ENCODE measurements at places on chromosomes 2 and 18.

- DNase-seq, result no peak
Measured at GRCh38 chr2:192697880-192698279, 503.1 kb upstream of the TMEFF2 start.

- DNase-seq, result no peak
Measured at GRCh38 chr2:196252408-196253115, 81.2 kb upstream of the STK17B start.

DNA sequence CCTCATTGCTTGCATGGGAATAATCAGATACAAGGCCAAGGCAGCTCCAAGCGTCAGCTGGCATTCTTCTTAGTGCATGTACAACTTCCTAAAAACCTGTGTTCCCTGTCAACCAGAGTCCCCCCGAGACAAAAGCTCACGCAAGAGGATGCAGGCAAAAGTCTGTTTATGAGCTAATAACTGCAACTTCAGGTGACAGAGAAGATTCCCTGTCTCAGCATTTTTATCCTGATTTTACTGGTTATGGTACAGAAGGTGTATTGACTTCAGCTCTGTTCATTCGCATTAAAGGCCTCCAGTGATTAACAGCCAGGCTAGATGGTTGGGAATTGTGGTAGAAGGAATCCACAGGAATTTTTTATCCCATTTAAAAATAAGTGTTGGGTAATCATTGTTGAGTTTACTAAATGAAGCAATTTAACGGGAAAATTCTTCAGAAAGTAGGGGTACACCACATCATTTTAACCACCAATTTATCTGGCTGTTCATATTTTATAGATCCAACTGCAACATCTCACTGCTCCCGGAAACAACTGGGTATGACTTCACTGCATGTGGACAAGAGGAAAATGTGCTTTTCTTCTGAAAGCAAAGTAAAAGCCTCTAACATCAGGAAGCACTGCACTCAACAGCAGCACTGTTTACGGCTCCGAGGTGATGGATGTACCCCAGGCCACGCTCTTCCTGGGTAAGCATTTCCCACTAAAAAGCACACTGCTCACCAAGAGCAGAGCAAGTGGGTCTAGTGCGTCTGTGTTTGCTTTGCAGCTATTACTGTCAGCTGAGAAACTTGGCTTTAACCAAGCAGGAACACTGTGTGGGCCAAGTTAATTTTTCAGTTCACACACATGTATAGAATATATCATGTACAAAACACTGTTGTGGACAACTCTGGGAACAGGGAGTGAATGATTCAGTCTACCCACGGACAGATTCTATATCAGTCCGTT lies 31.9 kb downstream of the CCBE1 start:
- DNase-seq, result peak; percentile 37

- DNase-seq, result no peak
Measured at GRCh38 chr2:237968048-237968862, 1.4 kb downstream of the UBE2F start.

GRCh38 chr2:160730296-160730995 lies 236.8 kb upstream of the RBMS1 start:
- no peak for DNase-seq

- peak; percentile 60 for DNase-seq
Measured at GRCh38 chr2:24411488-24412151, 51.3 kb upstream of the ITSN2 start.

DNA sequence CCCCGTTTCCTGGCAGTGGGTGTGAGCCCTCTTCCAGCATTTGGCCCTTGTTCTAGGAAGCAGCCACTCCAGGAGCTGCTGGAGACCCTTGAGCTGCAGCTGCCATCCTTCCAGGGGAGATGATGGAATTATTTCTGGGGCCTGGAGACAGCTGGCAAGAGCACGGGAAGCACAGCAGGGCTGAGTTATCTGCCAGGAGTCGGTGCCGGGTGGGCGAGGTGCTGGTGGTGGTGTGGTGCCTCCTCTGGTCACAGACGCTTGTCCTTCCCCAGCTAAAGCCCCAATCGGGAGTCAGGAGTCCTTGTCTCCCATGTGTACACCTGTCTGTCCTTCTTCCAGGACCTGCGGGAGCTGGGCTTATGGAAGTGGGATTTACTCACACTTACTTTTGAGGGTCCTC lies 36.0 kb downstream of the DPYSL5 start:
- DNase-seq, result no peak

DNA sequence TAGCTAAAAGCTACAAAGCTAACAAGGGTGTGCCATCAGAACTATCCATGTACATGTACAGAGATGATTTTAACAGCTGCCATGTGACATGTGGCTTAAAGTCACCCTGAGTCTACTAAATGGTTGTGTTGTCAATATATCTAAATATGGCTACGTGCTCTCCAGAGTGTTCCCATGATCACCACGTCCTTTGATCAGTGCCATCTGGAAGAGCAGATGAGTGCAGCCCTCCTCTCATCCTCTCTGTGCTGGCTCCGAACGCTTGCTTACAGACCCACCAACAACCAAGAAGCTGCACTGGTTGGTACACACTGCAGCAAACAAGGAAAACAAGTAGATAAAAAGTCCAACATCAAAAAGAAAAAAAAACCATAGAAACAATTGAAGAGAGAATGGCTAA lies 88.6 kb upstream of the NARS1 start:
- DNase-seq, result no peak

DNA sequence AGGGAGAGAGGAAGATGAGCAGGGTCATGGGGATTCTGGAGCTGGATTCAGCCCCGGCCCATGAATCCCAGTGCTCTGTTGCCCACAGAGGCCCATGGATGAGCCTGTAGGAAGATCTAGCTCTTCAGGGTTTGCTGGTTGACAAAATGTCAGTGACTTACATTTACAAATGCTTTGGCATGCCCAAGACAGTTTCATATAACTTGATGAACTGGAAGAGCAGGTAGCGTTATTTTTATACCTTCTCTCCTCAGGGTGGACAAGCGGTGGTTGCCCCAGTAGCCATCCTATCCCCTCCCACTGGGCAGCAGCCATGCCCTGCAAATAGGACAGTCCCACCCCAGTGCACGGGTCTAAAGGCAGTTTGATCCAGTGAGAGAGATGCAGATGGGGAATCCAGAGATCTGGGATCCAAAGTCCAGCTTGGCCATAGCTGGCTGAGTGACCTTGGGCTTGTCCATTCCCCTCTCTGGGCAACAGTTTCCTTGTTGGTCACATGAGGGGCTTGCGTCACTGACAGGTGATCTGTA lies 21.5 kb upstream of the KCNK3 start:
- no peak for DNase-seq

GRCh38 chr18:14937271-14937670 lies 189.3 kb downstream of the ANKRD30B start:
- no peak for DNase-seq

DNA sequence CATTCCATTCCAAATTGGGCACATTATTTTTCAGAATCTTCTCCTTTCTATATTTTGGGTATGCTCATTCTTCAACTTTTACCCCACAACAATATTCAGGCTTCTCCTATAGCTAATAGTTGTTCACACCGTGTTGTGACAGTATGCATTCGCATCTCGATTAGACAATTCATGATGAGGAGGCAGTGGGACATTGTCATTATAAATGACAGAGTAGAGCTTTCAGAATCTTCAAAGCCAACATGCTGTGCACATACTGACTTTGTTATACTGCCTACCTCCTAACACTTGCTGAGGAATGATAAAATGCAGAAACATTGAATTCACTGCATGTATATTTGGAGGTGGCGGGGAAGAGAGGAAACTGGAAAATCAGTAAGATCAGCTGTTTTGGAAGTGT lies 714.2 kb downstream of the SUCLG1 start:
- no peak for DNase-seq

DNA sequence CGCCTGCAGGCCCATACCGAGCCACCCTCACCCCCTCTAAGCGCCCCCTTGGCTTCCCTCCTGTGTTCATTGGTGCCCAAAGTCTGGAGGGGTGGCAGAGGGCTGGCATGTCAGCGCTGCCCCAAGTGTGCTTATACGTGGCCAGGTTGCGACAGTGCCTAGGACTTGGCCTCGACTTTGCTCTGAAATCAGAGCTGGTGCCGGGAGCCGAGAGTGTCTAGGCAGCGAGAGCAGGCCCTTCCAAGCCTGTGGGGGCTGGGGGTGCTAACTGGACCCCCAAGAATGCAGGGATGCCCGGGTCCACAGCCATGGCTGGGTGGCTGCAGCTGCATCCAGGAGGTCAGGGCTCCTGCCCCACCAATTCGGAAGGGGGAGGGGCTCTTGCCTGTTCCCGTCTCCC lies 95.6 kb upstream of the MGAT5 start:
- DNase-seq, result no peak

GRCh38 chr2:79670198-79670597 lies 157.3 kb downstream of the CTNNA2 start:
- DNase-seq, result no peak

- peak; percentile 79 for DNase-seq
Measured at GRCh38 chr2:197042739-197043196, 116.3 kb upstream of the PGAP1 start.

GRCh38 chr2:70979626-70980025 lies 1.2 kb downstream of the ANKRD53 start:
- no peak for DNase-seq

GRCh38 chr2:24374301-24374700 lies 14.0 kb upstream of the ITSN2 start:
- peak; percentile 52 for DNase-seq

- peak; percentile 46 for DNase-seq
Measured at GRCh38 chr2:163733956-163734355, 1.9 kb downstream of the FIGN start.

- no peak for DNase-seq
Measured at GRCh38 chr2:144183727-144184126, 336.2 kb downstream of the ZEB2 start.

DNA sequence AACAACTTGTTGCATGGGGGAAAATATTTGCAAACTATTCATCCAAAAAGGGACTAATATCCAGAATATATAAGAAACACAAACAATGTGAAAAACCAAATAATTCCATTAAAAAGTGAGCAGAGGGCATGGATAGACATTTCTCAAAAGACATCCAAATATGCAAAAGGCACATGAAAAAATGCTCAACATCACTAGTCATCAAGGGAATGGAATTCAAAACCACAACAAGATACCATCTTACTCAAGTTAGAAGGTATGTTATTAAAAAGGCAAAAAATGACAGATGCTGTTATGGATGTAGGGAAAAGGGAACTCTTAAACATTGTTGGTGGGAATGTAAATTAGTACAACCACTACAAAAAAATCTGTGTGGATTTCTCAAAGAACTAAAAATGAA lies 396.5 kb downstream of the CCDC85A start:
- no peak for DNase-seq

GRCh38 chr2:19799881-19800780 lies 101.7 kb downstream of the TTC32 start:
- no peak for DNase-seq

DNA sequence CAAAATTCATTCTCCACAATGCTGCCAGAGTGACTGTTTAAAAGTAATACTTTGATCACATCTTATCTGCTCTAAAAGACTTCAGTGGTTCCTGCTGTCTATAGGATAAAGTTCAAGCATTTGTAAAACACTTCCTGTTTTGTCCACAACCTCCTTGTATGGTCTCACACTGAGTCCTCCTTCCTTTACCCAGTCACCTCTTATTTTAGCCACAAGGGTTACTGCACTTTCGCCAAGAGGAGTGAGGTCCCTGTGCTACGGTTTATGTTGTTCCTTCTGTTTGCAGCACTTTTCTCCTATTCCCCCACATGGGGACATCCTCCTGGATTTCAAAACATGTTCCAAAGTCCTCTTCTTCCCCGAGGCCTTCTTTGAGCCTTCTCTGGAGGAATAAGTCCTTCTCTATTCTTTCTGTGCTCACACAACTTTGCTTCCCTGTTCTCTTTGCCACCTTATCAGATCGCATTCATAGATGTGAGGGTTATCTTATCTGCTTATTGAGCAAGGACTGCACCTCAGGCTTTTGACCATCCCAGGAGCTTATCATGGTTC lies 112.2 kb upstream of the NABP1 start:
- no peak for DNase-seq

DNA sequence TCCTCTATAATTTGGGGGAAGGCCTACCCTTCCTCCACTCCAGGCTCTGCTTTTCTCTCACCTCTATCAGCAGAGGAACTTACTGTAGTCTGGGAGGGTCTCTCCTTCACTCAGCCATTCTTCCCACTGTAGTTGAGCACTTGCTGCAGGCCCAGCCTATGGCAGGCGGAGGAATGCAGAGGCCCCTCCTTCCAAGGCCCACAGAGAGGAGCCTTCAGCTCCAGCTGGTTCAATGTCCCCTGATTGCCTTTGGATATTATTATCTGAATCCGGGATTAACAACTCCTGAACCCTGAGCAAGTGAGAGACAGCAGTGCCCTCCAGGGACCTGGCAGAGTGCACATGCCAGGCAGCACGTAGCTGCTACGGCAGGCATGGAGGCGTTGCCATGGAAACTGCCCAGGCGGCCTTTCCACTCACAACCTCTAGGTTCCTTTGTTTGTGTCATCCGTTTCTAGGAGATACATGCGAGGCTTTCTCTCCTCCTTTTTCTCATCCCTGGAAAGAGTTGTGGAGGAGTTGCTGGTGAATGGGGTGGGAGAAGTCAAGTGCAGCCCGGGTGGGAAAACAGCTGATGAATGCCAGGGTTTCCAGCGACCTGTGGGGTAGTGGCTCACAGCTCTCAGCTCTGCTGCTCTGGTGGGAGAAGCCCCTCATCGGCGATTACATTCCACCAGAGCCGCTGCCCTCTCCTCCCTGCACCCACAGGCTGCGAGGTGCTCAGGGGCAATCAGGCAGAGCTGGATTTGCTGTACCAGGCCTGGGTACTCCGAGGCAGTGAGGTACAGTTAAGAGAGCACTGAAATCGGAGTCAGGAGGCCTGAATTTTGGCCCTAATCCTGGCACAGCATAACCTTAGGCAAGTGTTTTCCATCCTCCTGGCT lies 55.3 kb upstream of the HK2 start:
- DNase-seq, result peak; percentile 69

Measured in NCI-H69 (cell line).